ENCODE measurements at places on chromosomes 5 and 9.

DNA sequence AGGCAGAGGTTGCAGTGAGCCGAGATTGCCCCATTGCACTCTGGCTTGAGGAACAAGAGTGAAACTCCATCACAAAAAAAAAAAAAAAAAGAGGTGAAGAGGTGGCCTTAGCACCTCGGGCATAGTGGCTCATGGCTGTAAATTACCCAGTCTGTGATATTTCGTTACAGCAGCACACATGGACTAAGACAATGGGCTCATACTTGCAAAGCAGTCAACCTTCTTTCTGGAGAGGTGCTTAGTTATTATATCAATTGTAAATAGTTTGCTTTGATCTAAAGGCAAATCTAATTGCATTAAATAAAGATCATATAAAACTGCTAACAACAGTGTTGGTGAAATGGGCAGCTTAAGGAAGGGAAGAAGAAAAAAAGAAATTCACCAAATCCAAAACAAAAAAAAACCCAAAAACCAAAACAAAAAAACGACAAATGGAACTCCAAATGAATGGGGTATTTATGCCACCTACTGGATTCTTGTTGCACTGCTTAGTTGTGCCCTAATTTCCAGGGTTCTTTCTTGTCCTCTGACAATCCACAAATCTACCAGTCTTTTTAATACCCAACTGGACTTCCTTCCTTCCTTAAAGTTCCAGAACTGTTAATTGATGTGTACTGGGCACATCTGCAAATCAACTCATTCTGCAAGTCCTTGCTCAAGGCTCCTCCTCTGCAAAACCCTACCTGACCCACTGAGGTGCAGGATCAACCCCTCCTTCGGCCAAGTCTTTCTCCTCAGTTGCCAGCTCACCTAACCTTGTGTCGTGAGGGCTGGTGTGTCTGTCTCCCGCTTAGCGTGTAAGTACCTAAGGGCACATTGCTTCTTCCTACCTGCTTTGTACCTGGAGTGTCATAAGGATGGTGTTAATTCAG is 35.0 kb upstream of the DMRT1 start:
- peak; percentile 31 for DNase-seq

GRCh38 chr9:126283799-126284465 is 42.7 kb upstream of the MVB12B start:
- DNase-seq: no peak

GRCh38 chr9:36844961-36845360 is 189.1 kb downstream of the PAX5 start:
- no peak for DNase-seq

- peak; percentile 37 for DNase-seq
Measured at GRCh38 chr5:103120607-103121200, 603 bp downstream of the PPIP5K2 start.

DNA sequence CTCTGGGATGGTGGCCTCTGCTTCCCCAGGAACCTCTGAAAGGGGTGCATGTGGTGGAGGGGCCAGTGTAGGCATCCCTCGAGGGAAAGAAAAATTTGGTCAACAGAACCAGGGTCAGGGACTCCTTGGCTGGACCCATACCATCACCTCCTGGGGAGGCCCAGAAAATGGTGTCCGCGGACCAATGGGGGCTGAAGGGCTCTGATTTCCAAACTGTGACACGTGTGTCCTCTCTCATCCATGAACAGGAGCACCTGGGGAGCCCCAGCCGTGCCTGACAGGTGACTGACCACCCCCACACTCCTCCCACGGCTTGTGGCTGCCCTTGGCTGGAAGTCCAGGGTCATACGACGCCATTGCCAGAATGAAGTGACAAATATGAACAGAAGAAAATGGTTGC is 3.9 kb downstream of the FCN2 start:
- DNase-seq: no peak

DNA sequence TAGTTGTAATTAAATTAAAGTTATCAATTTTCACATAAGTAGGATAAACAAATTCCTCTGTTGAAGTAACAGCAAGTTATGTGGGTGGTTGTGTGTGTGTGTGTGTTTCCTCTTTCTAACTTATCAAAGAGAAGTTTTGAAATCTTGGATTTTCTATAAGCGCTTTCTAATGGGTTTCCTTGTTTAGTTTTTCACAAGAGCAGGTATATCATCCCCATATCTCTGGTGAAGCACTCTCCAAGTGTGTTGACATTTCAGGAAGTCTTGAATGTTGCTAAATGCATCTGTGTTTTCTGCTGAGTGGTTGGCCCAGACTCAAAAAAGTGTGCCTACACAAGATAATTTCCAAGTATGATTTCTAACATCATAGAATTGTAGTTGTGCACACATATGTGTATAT is 43.3 kb downstream of the PRDM6 start:
- no peak for DNase-seq

DNA sequence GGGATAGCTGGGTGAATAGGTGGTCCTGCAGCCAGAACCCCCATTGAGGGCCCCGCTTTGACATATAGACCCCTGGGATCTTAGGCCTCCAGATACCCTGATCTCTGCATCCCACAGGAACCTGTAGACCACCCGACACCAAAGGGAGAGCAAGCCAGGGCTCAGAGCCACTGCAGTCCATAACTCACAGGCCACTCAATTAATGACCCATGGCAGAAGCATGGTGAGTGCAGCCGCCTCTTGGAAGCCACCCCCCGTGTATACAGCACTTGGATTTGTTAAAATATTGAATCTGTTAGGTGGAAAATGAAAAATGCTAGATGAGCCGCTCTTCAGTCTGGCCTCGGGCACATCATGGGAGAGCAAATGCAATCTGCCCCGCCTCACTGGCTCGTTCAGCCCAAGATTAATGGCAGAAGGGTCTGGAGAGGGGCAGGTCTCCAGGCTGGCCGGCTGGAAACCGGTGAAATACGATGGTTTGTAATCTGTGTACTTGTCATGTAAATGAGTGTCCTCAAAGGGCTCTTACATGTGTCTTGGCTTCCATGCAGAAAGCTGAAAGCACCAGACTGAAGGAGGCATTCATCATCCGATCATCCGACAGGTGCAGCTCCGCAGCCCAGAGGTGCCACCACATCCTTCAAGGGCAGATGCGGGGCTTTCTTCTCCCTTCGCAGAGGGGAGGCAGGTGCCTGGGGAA is 111.3 kb downstream of the OLFM1 start:
- DNase-seq: no peak

- DNase-seq: no peak
Measured at GRCh38 chr9:112075009-112075378, 100.1 kb downstream of the SUSD1 start.

GRCh38 chr5:78779771-78780616 is 131.4 kb upstream of the LHFPL2 start:
- DNase-seq: no peak

DNA sequence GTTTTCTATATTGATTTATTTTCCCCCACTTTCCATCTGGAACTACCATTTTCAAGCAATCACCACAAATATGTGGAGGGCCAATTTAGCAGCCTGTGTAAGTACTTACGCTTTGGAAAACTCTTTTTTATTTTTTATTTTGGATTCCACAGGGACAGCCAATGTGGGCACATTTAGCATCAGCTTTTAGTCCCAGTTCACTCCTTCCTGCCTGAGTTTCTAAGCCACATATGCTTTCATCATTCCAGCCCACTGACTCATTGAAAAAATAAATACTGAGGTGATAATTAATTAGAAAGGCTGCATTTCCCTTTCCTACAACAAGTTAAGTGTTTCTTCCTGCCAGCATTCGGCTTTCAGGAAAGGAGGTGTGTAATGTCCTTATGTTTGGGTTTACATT is 76.8 kb downstream of the TMEM167A start:
- DNase-seq: peak; percentile 89

- peak; percentile 60 for DNase-seq
Measured at GRCh38 chr5:160525471-160526261, 104.0 kb downstream of the PTTG1 start.

DNA sequence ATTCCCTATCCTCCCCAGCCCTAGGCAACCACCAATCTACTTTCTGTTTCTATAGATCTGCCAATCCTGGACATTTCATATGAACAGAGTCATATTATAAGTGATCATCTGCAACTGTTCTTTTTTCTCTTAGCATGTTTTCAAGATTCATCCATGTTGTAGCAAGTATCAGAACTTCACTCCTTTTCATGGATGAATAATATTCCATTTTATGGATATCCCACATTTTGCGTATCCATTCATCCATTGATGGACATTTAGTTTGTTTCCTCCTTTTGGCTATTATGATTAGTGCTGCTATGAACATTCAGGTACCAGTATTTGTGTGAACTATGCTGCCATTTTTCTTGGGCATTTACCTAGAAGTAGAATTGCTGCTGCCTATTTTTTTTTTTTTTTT is 51.3 kb upstream of the HAND1 start:
- no peak for DNase-seq

DNA sequence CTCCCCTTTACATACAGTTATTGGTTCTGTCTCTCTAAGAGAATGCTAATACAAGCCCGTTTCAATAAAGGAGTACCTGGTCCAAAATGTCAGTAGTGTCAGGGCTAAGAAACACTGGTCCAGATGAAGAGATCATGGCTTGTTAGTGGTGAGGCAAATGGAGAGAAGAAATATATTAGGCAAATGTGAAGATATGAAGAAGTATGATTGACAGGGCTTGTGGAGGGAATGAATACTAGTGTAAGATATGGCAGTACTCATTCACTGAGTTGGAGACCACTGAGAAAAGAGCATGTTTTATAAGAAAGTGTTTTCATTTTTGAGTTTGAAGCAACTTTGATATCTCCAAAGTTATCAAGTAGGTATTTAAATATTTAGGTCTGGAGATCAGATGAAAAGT is 290.5 kb upstream of the MEF2C start:
- no peak for DNase-seq

GRCh38 chr5:35308421-35308820 is 78.1 kb upstream of the PRLR start:
- DNase-seq: peak; percentile 32

DNA sequence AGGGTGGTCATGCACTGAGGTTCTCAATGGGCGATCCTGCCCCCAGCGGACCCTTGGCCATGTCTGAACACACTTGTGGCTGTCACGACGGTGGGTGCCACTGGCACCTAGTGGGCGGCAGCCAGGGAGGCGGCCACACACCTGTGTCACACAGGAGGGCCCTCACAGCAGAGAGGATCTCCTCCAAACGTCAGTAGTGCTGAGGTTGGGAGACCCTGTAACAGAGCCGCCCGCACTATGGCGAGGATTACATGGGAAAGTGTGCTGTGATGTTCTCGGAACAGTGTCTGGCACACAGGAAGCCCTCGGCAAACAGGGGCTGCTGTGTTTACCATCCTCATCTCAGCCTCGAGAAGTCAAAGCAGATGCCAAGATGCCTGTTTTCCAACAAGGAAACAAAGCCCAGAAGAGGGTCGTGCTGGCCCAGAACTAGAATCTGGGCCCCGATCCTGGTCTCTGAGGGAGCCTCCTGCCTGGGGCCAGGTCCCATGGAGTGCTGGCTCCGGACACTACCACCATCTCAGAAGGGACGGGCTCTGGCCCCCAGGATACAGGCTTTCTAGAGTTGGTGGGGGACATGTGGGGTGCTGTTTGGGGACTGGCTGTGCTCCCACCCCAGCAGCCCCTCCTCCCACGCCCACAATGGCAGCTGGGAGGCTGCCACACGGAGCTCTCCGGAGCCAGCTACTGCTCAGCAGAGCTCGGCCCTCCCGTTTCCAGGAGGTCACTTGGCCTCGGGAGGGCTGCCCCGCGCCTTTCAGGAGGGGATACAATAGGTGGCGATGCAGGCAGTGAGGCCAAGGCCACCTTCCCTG is 48.2 kb downstream of the DBH start:
- DNase-seq: no peak

GRCh38 chr5:14678773-14679334 is 14.3 kb downstream of the OTULIN start:
- DNase-seq: no peak

DNA sequence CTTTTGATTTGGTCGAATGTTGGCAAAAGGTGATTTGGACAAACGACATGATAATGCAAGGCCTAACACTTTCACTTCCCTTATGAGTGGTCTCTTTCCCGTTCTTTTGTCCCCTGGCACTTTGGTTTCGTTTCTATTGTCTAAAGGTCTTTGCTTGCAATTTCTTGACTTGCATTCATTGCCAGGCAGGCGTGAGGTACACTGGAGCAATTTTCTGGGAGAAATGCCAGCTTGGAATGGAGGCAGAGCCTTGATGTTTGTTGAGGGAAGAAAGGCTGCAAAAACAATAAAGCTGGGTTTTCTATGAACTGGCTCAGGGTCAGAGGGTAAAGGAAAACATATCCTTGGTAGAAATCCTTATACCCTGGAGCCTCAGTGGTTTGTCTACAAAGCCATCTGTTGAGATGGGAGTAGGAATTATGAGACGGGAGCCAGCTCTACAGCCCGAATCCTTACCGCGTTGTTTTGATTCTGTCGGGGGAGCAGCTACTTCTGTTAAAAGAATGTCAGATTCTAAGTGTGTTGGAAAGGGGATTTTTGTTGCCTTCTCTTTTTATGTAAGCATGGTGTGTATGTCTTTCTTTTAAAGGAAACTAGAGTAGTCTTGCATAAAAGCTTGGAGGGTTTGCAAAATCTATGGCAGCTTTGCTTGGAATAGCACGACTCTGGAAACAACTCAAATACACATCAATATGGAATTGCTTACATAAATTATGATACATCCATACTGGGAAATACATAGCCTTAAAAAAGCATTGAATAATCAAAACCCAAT is 158.9 kb downstream of the RMI1 start:
- DNase-seq: peak; percentile 62

DNA sequence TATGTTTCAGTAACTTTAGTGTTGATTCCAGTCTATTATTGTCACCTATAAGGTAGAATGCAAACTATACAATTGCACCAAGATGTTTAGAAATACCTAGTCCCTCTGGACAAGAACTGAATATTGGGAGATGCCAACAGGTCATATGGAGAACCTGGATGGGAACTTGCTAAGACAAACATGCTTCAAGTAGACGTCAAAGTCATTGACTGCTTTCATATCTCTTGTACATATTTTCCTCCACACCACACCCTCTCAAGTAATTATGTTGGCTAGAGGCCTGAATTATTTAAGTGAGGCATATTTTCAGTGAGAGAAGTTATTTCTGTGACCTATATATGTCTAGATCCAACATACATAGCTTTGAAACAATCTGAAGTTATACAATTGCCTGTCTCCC is 453.3 kb downstream of the ELAVL2 start:
- DNase-seq: no peak

DNA sequence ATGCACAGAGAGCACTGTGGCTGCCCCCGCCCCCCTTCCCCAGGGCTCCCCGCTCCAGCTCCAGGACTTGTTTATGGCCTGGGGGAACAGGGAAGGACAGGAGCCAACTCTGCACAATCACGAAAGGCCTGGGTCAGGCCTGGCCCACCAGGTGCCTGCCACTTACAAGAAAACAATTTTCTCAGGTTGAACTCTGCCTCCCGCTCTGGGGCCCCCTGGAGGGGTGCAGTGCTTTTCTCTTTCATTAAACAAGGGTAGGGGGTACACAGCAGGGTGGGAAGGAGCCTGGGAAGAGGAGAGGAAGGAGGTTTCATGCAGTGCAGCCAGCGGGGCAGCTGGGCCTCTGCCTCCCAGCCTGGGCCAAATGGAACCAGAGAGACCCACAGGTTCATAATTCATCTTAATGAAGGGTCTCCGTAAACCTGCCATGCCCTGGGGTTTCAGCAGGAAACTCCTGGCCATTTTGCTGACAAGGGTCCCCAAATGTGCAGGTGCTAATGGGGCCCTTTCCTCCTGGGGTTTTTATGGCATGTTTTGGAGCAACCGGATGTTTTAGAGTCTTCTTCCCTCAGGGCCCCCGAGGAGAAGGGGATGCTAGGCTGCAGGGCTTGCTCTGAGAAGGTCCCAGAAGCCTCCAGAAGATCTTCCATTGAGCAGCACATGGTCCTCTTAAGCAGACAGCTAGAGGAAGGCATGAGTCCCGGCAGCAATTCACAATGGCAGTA is 219.8 kb downstream of the SLIT3 start:
- DNase-seq: no peak

- no peak for DNase-seq
Measured at GRCh38 chr5:1405121-1405520, 40.1 kb downstream of the SLC6A3 start.
